ENCODE measurements at places on chromosomes 12 and 14.

DNA sequence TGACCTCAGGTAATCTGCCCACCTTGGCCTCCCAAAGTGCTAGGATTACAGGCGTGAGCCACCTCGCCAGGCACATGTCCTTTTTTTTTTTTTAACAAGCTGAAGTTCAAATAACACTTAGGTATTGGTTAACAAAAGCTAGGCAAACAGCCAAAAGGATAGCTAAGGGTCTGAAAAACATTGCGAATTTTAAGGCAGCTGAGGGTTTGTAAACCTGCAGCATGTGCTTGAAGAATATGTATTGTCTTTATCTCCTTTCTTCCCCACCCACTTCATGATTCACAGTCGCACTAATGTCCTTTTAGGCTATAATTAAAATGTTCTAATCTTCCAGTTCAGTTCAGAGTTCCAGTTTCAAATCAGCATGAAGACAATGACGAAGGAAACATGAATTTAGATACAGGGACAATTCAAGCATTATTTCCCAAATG, 30.1 kb upstream of the CERS5 start:
- no peak for DNase-seq

GRCh38 chr14:72545411-72546311, 348.2 kb downstream of the DPF3 start:
- DNase-seq = no peak

- DNase-seq = no peak
Observed at GRCh38 chr12:98420461-98420860, 94.9 kb upstream of the TMPO start.

DNA sequence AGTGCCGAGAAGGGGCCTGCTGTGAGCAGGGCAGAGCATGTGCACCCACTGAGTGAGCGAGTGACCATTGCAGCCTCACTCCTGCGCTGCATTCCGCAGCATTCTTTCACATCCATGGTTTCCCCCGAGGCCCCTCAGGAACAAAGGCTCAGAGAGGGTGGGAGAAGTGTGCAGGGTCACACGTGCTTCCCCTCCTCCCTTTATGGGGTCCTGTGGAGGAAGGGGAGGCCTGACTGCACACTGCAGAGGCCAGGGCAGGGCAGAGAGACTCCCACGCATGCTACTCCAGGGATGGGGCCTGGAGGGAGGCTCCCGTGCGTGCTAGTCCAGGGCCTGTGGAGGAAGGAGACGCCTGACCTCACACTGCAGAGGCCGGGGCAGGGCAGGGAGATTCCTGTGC, 63.2 kb downstream of the DIO3 start:
- no peak for DNase-seq

DNA sequence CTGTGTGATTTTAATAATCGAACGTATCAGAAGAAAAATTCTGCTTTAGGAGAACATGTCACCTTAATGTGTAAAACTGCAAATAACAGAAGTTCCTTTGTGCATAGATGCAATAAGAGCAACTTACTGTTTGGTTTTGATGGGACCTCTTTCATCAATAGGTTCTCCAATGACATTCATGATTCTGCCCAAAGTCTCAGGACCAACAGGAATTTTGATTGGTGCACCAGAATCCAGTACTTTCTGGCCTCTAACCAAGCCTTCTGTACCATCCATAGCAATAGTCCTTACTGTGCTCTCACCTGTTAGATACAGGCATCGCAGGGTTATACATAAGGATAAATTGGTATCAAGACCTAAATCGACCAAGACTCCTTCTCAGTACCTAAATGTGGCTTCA, 1.1 kb downstream of the ATP5F1B start:
- no peak for DNase-seq

- no peak for DNase-seq
Observed at GRCh38 chr14:104656014-104656714, 33.3 kb upstream of the INF2 start.

DNA sequence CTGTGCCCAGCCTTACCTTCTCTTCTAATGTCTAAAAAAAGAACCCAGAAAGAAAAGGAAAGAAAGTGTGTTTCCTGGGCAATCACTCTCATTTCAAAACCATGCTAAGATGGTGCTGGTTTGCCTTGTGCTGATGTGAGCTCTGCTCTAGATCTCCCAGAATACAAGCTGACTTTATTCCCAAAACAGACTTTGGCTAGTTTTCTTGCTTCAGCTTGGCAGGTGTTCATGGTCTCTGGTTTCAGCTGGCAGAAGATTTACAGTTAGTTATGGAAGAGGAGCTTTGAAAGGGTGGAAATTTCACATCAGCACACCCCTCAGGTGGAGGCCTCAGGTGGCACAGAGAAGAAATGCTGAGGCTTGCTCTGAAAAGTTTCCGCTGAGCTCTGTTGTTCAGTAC, 34.4 kb downstream of the PPP1R36 start:
- DNase-seq = no peak

GRCh38 chr14:102696856-102697495, 80.3 kb upstream of the TRAF3 start:
- DNase-seq = no peak

GRCh38 chr14:103267226-103267910, 66.7 kb upstream of the EIF5 start:
- no peak for DNase-seq

DNA sequence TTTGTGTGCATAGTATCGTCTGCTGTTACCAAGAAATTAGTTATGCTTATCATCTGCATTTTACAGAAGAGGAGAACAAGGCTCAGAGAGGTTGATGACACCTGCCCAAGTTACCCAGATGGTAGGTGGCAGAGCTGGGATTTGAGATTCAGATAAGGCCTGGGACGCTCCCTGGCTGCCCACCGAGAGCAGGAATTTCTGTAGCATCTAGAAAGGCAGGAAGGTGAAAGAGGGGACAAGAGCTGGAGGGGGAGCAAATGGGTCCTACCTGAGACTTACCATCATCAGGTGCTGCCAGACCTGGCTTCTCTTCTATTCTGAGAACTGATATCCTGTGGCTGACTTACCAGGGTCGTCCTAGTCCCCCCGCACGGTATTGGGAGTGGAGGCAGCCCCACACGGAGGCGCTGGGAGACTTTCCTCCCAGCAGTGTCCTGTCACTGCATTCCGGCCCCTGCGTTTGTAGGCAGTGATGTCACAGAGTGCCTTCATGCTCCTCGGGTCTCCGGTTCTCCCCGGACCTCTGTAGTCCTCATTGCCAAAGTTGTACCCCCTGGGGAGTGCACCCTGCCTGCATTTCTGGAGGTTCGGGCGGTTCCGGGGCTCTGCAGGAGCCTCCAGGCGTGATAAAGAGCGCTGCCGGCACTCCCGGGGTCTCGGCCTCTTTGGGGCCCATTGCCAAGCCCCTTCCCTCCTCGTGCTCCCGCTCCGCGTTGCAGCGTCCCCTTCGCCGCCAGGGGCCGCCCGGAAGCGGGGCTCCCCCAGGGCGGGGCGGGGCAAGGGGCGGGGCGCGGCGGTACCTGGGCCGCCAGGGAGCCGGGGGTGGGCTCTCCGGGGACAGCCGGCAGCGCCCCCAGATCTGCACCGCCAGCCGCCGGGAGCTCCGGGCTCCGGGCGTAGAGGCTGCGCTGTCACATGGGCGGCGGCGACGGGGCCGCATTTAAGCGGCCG, at the start of gene CABP1:
CABP1 (plus strand) TSS at position 856 of the 951 bp plus-strand sequence; CDS start at position 916, 60 bp downstream.
- peak; percentile 59 for DNase-seq

Measured in stimulated activated CD8-positive, alpha-beta memory T cell treated with anti-CD3 and anti-CD28 coated beads, Interleukin-7, amount 100 ng/mL, for 24 hours (primary cell).